Fibroblast of skin of back (primary cell): ENCODE measurements at places on chromosomes 2 and 18.

- no peak for DNase-seq
Observed at GRCh38 chr18:79466591-79466990, 70.9 kb downstream of the NFATC1 start.

GRCh38 chr18:80204142-80204541 is 43.2 kb downstream of the PARD6G start:
- no peak for DNase-seq

DNA sequence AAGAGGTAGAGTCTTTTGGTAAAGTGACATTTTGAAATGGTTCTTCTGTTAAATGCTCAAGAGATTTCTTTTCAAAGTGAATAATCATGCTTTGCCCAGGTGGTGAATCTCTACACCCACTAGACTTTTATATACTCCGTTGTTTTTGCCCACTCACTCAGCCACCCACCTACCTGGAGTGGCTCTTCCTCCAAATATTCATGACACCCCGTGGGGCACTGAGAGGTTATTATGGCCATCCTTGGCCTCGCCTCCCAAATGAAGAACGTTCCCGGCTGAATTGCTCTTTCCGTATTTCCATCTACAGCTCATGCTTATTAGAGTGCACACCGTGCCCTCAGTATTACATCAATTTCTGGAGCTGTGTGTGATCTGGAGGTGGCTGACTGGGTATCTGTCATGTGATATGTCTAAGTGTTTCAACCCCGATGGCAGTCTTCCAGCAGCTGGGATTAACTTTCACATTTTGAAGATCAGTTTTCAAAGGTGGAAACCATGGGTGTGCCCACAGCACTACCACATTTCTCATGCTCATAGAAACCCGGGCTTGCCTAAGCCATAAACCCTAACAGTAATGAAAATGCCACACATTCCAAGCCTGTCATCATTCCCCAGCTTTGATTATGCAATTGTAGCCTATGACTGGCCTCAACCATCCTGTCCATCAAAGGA is 406.6 kb upstream of the MMADHC start:
- peak; percentile 66 for DNase-seq

GRCh38 chr18:12571630-12572029 is 86.3 kb downstream of the SPIRE1 start:
- DNase-seq: no peak
